ENCODE measurements at places on chromosomes 5 and 9. TPM values are rescaled to one million over a fixed set of nuclear protein-coding genes. Genes with fewer than 3 reads are reported as not detected.

Gene SLC6A18
- total RNA-seq = not detected

Gene VLDLR
- 26.6 TPM for total RNA-seq

Gene LPAR1
- total RNA-seq = 7.5 TPM

Gene GMCL2
- total RNA-seq = not detected

Gene NUTM2G
- total RNA-seq = not detected

Gene SLC6A19
- total RNA-seq = not detected

Gene SHISAL2B
- not detected for total RNA-seq

Gene SV2C
- 0.12 TPM for total RNA-seq

Gene NOXA1
- 5.5 TPM for total RNA-seq

Gene STC2
- total RNA-seq = 8.7 TPM

Gene RALGDS
- total RNA-seq = 35.0 TPM

Gene ZFR
- total RNA-seq = 32.9 TPM

Gene PLEKHG4B
- total RNA-seq = 0.36 TPM

Gene LECT2
- not detected for total RNA-seq

Gene SPAAR
- total RNA-seq = 0.16 TPM

Gene CDH9
- total RNA-seq = not detected

Gene MAT2B
- 32.5 TPM for total RNA-seq

Gene GFI1B
- total RNA-seq = not detected

Gene SEMA5A
- total RNA-seq = 5.5 TPM

Gene GARIN3
- total RNA-seq = not detected

Gene OR1K1
- not detected for total RNA-seq

Gene TAF11L10
- not detected for total RNA-seq

Gene PCA3
- total RNA-seq = not detected

Gene SCGB3A2
- total RNA-seq = not detected

Gene FBP2
- not detected for total RNA-seq

Gene ZNF618
- 2.0 TPM for total RNA-seq

Gene IFNA2
- total RNA-seq = not detected

Gene SLC45A2
- total RNA-seq = not detected

Gene SLC34A1
- total RNA-seq = 0.60 TPM

Gene SDHA
- 53.6 TPM for total RNA-seq

Gene SLC12A2
- 15.4 TPM for total RNA-seq

Gene KIF3A
- 5.5 TPM for total RNA-seq

Measured in esophagus mucosa (tissue), 1 donor.